Lung (tissue), 17 donors: ENCODE measurements at places on chromosomes 12 and 14.

DNA sequence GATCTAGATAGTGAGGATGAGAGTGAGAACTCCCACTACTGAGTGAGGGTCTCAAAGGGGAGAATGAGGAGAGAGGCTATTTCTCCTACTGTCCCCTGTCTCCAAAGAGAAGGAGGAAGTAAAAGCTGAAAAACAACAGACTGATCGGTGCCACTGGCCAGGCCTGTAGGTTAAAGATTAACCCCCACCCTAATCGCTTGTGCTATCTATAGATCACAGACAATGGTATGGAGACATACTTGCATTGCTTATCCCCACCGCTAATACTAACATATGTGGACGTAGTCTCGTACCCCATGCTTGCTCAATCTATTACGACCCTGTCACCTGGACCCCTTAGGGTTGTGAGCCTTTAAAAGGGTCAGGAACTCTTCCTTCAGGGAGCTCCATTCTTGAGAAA lies 777.9 kb upstream of the TMEM132C start:
- H3K36me3 ChIP-seq, result no peaks in the 10 kb centered on the region
- H3K4me3 ChIP-seq, result no peak overlapping the region
- no peaks in the 10 kb centered on the region for H3K4me1 ChIP-seq
- no peaks in the 10 kb centered on the region for H3K27me3 ChIP-seq
- no peak overlapping the region for H3K27ac ChIP-seq
- DNase-seq, result no peak

- H3K4me3 ChIP-seq, result no peak overlapping the region
- no peak for DNase-seq
- no peaks in the 10 kb centered on the region for H3K27me3 ChIP-seq
- no peaks in the 10 kb centered on the region for H3K36me3 ChIP-seq
- no peak overlapping the region for H3K27ac ChIP-seq
- H3K4me1 ChIP-seq, result peaks cover 7% of the 10 kb centered on the region
These were observed 78.5 kb downstream of the MAP1LC3B2 start for GRCh38 chr12:116637589-116638150.

DNA sequence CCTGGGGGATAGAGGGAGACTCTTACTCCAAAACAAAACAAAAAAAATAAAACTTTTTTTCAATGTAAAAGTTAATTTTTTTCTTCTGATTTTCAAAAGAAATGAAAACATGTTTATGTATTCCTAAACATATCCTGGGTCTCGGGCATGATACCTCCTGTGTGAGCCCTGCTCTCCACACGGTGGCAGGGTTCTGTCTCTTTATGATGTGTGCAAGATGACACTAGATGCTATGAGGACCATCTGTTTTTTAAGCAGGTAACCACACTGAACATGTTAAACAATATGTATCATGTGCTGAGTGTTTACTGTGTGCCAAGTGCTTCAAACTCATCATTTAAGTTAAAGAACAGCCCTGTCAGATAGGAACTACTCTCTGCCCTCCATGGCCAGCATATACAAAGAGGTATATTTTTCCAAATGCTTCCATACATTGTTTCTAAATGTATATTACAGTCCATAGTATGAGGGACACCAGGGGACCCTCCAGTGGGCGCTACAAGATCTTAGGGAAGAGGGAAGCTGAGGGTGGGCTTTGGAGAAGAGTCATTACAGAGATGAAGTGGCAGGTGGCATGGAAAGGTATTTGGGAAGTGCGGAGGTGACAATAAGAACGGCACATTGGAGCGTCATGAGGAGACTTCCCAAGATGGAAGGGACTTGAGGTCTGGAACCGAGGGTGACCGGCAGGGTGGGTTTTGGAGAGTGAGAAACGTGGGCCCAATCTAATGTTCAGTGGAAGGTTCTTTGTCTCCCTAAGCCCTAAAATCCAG lies 28.5 kb downstream of the FOS start:
- no peak for DNase-seq
- H3K27me3 ChIP-seq, result no peaks in the 10 kb centered on the region
- H3K36me3 ChIP-seq, result no peaks in the 10 kb centered on the region
- H3K27ac ChIP-seq, result no peak overlapping the region

GRCh38 chr12:19223018-19223417 lies 93.5 kb downstream of the PLEKHA5 start:
- no peak for DNase-seq
- H3K27me3 ChIP-seq, result no peaks in the 10 kb centered on the region
- H3K4me1 ChIP-seq, result peaks cover 4% of the 10 kb centered on the region
- no peak overlapping the region for H3K4me3 ChIP-seq
- peak overlapping the region; percentile 53 for H3K27ac ChIP-seq
- H3K36me3 ChIP-seq, result no peaks in the 10 kb centered on the region

GRCh38 chr12:113154351-113154973 lies 4.9 kb downstream of the CFAP73 start:
- no peak overlapping the region for H3K4me3 ChIP-seq
- H3K27ac ChIP-seq, result no peak overlapping the region
- H3K36me3 ChIP-seq, result peaks cover 13% of the 10 kb centered on the region
- no peaks in the 10 kb centered on the region for H3K4me1 ChIP-seq
- peak; percentile 44 for DNase-seq

- no peak overlapping the region for H3K27ac ChIP-seq
- H3K27me3 ChIP-seq, result no peaks in the 10 kb centered on the region
- no peaks in the 10 kb centered on the region for H3K36me3 ChIP-seq
- DNase-seq, result no peak
These were observed 228.4 kb upstream of the SOX5 start for GRCh38 chr12:24177889-24178288.

DNA sequence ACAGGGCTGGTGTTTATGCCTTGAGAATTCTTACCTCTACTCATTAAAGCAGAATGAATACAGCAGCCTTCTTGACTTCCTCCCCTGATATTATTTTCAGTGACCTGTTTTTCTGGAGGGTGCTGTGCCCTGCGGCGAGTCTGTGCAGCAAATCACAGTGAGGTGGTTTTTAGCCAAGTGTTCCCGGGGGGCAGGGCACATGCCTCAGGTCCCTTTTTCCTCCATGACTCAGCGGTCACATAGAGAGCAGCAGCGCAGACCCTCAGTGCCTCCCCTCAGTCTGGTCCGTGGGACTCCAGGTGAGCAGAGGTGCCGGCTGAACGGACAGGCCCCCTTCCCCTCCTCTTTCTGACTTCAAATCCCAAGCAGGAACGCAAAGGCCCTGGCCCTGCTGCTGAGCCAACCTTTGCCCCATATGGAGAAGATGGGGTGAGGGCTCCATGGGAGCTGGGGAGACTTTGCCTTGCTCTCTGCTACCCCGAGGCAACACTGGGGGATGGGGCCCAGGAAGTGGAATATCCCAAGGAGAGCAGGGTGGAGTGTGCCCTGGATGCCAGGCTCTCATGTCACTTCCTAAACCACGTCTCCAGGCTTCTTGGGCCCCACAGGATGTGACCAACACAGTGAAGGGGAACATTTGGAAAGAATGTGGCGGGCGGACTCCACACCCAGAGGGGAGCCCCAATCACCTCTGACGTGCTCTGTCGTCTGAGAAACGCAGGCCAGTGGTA lies 90.0 kb downstream of the DHRS2 start:
- H3K4me1 ChIP-seq, result no peaks in the 10 kb centered on the region
- H3K36me3 ChIP-seq, result no peaks in the 10 kb centered on the region
- H3K27me3 ChIP-seq, result no peaks in the 10 kb centered on the region
- no peak for DNase-seq
- H3K27ac ChIP-seq, result no peak overlapping the region

DNA sequence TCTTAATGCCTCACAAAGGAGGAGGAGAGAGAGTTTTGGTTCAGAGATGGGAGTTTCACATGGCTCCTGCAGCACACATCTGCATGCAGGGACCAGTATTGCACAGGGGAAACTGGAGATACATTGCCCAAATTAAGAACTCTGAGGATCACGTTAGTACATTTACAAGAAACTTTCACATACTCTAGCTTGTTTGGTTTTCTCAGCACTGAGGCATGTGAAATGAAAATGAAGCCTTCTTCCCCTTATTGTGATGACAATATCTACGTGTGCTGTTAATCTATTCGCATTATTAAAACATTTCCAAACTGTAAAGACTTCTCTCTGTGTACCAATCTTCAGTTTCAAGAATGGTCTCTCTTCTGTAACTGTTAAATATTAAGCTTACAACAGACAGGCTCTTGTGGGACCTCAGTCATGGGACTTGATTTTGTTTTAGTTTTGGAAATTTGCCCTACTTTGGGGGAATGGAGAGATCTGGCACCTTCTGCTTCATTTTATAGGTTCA lies 124.7 kb downstream of the DAAM1 start:
- no peak for DNase-seq
- no peak overlapping the region for H3K4me3 ChIP-seq
- no peaks in the 10 kb centered on the region for H3K36me3 ChIP-seq
- H3K27me3 ChIP-seq, result no peaks in the 10 kb centered on the region

DNA sequence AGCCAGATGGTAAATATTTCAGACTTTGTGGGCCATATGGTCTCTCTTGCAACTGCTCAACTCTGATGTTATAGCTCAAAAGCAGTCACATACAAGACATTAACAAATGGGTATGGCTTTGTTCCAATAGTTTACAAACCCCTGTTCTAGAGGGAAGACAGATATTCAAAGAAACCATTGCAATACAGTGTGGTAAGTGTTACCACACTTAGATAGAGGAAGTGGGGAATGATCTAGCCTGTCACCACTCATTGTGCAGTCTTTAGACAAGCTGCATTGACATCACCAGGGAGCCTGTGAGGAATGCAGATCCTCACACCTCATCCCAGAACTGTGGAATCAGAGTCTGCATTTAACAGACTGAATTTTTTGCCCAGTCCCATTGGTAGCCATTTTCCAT lies 80.0 kb upstream of the RGS6 start:
- peak; percentile 38 for DNase-seq
- no peaks in the 10 kb centered on the region for H3K27me3 ChIP-seq
- H3K27ac ChIP-seq, result no peak overlapping the region
- no peak overlapping the region for H3K4me3 ChIP-seq
- H3K36me3 ChIP-seq, result no peaks in the 10 kb centered on the region
- no peaks in the 10 kb centered on the region for H3K4me1 ChIP-seq
